ENCODE measurements at places on chromosomes 4 and X.

GRCh38 chr4:38768968-38769394, 13.8 kb downstream of the TLR10 start:
- peak; percentile 86 for DNase-seq

DNA sequence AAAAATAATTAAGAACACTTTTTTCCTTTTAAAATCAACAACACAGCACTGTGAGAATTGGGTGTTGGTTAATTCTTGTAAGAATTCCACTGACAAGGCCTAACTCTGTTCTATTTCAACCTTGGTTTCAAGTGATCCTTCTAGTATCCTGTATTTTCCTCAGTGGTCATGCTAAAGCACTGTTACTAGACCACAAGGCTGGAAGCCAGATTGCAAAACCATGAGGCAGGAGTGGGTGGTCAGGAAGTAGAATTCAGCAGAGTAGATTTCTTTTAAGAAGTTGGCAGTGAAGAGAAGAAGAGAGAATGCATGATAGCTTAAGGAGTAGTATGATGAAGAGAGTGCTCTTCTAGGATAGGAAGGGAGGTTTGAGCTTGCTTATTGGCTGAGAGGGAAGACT, 71.6 kb upstream of the LEF1 start:
- peak; percentile 52 for DNase-seq

GRCh38 chr4:36891971-36892370, 352.6 kb upstream of the NWD2 start:
- no peak for DNase-seq

DNA sequence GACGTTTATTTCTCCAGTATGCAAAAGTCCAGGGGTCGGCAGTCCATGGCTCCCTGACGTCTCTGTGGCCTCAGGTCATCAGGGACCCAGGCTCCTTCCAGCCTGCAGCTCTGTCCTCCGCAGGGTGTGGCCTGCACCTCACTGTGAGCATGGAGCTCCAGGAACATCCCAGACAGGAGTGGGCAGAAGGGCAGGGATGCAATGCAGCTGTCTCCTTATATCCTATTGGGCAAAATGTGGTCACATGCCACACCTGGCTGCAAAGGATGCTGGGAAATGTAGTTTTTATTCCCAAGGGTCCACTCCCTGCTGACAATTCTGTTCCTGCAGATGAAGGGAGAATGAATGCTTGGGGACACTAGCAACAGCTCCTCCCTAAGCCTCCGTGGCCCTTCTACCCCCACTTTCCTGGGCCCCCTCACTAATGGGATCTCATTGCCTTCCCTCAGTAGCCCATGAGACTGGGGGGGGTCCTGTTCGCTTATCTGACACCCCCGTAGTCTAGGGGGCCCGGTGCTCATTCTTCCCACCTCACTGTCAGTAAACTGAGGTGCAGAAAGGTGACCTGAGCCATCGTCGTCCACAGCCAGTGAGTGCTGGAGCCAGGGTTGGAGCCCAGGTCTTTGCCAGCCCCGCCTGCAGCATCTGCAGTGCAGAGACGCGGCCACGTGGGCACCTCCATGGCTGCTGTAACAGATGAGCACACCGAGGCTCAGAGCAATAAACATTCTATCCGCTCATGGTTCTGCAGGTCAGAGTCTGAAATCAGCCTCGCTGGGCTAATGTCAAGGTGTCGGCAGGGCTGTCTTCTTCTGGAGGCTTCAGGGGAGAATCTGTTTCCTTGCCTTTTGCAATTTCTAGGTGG, 5.9 kb upstream of the GRPEL1 start:
- peak; percentile 29 for DNase-seq

DNA sequence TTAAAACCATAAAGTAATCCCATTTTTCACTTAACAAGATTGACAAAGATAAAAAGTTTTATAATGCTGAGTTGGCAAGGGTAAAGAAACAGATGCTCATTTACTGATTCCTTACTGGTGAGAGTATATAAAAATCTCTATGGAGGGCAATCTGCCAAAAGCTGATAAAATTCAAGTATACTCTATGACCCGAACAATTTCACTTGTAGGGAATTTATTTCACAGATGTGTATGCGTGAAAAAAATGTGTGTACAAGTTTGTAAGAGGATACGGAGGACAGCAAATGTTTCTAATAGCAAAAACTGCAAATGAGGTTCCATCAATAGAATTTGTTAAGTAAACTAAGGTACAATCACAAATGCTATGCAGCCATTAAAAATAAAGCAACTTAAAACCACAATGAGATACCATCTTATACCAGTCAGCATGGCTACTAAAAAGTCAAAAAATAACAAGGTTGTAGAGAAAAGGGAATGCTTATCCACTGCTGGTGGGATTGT, 23.4 kb downstream of the DHX15 start:
- no peak for DNase-seq

- no peak for DNase-seq
These were observed 86.7 kb downstream of the NHSL2 start for GRCh38 chrX:71997320-71997719.

- no peak for DNase-seq
These were observed 11.3 kb downstream of the RASSF6 start for GRCh38 chr4:73608689-73609594.

- DNase-seq: no peak
These were observed 679.4 kb downstream of the PDHA2 start for GRCh38 chr4:96519291-96519690.

Data from inflammatory macrophage (primary cell).